Chondrocyte (in vitro differentiated cells): ENCODE measurements at places on chromosomes 16 and 17. TPM values are rescaled to one million over a fixed set of nuclear protein-coding genes. Genes with fewer than 3 reads are reported as not detected.
A peak's percentile ranks its signal among the peaks of the same experiment; 100 is the strongest.

PAQR4 gene
- total RNA-seq = 8.2 to 15.9 TPM (median 9.5 TPM) in 3 replicates

ZNF469 gene
- 19.0 to 62.8 TPM (median 60.5 TPM) in 3 replicates for total RNA-seq

ITGAD gene
- not detected in 3 replicates for total RNA-seq

ACADVL gene
- total RNA-seq = 427 to 584 TPM (median 454 TPM) in 3 replicates

- no peak for DNase-seq
These were observed 42.4 kb upstream of the MRPS23 start for GRCh38 chr17:57892146-57892819.

- no peak for DNase-seq
These were observed 343.8 kb upstream of the RBFOX1 start for GRCh38 chr16:6988846-6989245.

- no peak for DNase-seq
These were observed 75.8 kb upstream of the CNTNAP4 start for GRCh38 chr16:76201385-76201784.

GRCh38 chr17:68294196-68294555 is 2.9 kb downstream of the ARSG start:
- no peak for DNase-seq

- DNase-seq = no peak
These were observed 15.8 kb downstream of the PPM1D start for GRCh38 chr17:60615840-60616239.

DNA sequence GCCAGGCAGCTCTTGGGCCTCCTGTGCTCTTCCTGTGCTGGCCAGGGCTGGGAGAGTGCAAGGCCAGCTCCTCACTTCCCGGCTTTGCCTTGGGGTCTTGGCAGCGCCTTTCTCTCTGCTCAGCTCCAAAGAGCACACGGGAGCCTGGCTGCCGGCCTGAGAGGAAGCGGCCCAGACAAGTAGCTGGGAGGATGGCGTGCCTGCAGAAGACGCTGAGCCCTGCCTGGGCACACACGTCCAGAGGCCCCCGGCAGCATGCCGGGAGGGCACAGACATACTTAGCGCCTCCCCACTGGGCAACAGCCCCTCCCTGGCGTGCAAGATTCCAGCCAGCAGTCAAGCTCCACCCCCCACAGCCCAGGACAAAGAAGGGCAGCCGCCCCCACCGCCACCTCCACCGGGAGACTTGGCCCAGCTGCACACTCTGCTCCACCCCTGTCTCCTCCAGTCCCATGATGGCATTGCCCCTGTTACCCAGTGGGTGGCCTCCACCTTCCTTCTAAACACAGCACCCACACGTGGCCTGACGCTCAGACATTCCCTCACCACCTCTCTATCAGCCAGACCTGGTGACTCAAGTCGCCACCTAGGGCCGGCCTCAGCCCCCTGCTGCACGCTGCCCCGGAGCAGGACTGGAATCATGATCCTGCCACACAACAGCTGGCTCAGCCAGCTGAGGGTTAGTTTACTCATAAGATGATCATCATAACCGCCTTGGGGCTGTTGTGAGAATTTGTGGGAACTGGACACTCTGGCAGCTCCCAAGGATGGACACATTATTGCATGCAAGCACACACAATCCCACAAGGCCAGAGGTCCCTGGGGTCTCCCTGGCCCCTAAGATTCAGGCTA is 12.4 kb downstream of the SGCA start:
- peak; percentile 99 for DNase-seq

DNA sequence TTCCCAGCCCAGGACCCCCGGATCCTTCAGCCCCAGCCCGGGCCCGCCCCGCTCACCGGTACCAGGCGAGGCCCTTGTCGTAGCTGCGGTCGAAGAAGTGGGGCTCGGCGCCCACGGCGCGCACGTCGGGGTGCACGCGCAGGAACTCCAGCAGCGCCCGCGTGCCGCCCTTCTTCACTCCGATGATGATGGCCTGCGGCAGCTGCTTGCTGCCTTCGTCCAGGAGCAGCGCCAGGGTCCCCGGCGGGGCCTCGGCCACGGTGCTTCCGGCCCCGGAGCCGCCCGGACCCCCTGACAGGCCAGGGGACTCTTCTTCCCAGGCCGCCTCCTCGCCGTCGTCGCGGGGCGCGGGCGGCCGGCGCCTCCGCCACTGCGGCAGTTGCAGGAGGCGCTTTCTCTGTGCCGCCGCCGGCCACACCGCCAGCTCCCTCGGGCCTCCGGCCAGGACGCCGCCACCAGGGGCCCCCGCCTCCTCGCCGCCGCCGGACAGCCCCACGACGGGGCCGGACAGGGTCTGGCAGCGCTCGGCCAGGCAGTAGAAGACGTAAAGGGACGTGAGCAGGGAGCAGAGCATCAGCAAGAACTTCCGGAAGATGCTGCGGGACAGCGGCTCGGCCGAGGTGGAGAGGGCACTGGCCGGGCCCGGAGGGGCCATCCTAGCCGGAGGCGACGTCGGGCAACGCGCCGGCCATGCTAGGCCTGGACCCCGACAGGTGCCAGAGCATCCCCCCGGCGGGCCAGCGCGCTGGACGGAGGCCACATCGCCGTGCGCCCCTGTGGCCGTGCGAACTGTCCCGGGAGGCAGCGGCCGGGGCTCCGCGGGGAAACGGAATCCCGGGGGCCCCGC is 1.0 kb downstream of the HS3ST3A1 start:
- DNase-seq = no peak

DNA sequence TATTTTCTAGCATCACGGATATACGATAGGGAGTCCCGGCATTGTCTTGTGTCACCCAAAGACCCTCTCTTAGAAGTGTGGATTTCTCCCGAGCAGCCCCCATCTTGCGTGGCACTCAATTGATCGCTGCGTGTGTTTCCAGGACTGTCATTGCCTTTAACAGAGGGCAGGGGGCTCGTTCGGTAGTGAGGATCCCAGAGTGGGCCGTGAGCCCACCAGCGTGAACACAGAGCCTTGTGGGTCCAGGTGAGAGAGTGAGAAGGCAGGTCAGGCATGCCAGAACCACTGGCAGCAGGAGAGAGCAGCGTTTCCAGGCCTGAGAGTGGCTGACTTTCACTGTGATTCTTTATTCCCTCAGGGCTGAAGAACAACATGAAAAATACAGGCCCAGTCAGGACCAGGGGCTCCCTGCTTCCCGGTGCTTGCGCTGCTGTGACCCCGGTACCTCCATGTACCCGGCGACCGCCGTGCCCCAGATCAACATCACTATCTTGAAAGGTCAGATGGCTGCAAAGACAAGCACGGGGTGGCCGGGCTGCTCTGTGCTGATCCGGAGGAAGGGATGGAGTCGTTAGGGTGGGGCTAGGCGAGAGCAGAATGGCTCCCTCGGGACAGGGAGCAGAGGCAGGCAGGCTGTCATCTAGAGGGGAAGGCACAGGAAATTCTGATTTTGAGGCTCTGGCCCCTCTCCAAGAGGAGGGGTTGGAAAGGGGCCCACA is 22.4 kb downstream of the C1QTNF1 start:
- peak; percentile 68 for DNase-seq

DNA sequence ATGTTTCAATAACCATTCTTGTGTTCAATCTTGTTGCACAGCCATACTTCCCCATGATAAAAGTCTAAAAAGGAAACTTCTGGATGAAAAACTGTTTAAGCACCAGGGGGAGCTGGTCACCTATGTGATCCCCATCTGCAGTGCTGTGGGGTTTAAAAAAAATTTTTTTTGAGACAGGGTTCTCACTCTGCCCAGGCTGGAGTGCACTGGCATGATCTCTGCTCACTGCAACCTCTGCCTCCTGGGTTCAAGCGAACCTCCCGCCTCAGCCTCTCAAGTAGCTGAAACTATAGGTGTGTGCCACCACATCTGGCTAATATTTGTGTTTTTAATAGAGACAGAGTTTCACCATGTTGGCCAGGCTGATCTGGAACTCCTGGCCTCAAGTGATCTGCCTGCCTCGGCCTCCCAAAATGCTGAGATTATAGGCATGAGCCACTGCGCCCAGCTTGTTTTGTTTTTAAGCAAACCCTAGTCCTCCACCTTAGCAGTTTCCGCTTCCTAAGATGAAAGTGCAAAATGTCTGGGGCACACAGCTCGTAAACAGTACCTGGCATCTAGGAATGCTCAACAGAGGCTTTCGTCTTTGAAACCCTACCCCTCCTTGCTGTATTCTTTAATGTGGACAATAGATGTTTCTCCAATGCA is 25.4 kb downstream of the DNAJA2 start:
- DNase-seq = no peak
